Activated T-helper 1 cell treated with anti-CD3 and anti-CD28 coated beads, Interleukin-12 subunit alpha, Interleukin-12 subunit beta, Interleukin-2, Interleukin-4 antibody, amounts not matched to agents 30 ng/mL and 10 ng/mL and 1 ng/mL, durations not matched to agents 14 hours and 24 hours and 36 hours (primary cell): ENCODE measurements at places on chromosomes 4 and X.

DNA sequence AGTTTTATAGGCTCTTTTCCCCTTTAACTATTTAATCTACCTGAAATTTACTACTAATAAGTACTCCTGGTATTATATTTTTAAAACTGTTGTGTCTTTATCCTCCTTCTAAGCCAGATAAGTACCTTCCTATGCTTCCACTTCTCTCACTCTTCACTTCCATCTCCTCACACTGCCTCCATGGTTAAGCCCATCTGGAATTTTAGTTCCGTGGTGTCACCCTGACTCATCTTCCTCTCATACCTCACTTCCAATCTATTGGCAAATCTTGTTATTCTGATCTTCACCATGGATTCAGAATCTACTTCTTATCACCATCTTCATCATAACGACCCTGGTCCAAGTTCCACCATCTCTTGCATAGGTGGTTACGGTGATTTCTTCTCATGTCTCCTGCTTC, 32.7 kb upstream of the DAPP1 start:
- DNase-seq, result no peak

GRCh38 chr4:33996075-33996718, 2248.1 kb downstream of the ARAP2 start:
- no peak for DNase-seq

DNA sequence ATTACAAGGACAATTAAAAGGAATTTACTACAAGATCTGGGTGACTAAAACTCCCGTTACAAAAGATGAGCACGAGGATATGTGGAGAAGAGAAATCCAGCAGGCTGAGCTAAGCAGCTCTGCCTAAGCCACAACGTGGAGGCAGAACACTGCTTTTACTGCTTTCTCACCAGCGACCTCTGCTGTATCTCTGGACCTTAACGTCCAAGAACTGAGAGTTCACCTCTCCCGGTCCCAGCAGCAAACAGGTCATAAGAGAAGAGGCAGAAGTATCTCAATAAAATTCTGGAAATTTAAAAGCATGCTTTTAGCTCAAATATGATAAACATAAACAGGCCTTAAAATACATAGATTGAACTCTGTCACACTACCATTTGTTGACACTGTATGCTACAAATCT, 81.0 kb downstream of the ADGRA3 start:
- no peak for DNase-seq

DNA sequence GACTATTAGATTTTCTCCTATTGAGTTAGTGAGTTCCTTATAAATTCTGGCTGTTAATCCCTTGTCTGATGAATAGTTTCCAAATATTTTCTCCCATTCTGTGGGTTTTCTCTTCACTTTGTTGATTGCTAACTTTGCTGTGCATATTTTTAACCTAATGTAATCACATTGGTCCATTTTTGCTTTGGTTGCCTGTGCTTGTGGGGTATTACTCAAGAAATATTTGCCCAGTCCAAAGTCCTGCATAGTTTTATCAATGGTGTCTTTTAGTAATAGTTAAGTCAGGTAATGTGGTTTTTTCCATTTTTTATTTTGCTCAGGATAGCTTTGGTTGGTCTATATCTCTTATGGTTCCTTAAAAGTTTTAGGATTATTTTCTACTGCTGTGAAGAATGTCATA, 490.3 kb downstream of the ARAP2 start:
- DNase-seq, result no peak

DNA sequence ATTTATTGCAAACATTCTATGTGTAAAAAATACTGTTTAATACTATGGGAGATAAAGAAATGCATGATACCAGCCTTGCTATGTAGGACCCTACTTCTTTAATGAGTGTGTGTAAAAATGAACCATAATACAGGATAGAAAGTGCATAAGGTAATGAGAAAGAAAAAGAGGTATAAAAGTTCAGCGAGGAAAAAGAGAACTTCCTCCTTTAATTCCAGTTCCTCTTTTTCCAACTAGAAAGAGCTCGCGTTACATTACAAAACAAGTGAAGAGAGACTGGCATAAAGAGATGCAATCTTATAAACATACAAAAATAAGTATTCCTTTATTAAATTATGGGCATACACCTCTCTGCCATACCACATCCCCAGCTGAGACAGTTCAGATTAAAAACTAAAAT, 77.4 kb downstream of the ANKRD17 start:
- no peak for DNase-seq

- no peak for DNase-seq
These were observed 36.4 kb downstream of the FAT1 start for GRCh38 chr4:186687265-186687664.

- no peak for DNase-seq
These were observed 776 bp downstream of the RBM47 start for GRCh38 chr4:40628888-40629287.
